HEK293T (cell line): ENCODE measurements at places on chromosomes 12 and 14.
A peak's percentile ranks its signal among the peaks of the same experiment; 100 is the strongest.

GRCh38 chr12:2297004-2297403, 244.2 kb downstream of the CACNA1C start:
- DNase-seq: no peak

DNA sequence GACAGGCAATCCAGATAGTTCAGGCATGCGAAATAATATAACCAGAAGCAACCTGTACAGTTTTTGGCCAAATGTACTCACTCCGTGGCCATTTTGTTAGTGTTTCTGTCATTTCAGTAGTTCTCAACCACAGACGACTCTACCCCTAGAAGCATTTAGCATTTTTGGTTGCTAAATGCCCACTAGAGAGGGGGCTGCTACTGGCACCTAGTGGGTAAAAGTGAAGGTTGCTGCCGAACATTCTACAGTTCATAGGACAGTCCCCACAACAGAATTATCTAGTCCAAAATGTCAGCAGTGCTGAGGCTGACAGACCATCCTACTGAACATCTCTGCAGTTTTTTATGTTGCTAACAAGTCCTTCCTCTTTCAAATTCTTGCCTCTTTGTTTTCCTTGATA, 107.4 kb downstream of the TSHR start:
- peak; percentile 12 for DNase-seq

GRCh38 chr12:96211988-96212387, 17.8 kb downstream of the ELK3 start:
- DNase-seq: no peak

- no peak for DNase-seq
These were observed 4.1 kb upstream of the ETV6 start for GRCh38 chr12:11645391-11645790.
